ENCODE measurements at places on chromosomes 1 and 21.

GRCh38 chr1:64292399-64292798 is 89.0 kb downstream of the UBE2U start:
- DNase-seq = no peak

GRCh38 chr1:228304225-228304624 is 96.4 kb downstream of the OBSCN start:
- DNase-seq = no peak

GRCh38 chr1:1183833-1184775 is 10.4 kb downstream of the TTLL10 start:
- no peak for DNase-seq

GRCh38 chr1:62753031-62753965 is 30.6 kb upstream of the ATG4C start:
- no peak for DNase-seq

DNA sequence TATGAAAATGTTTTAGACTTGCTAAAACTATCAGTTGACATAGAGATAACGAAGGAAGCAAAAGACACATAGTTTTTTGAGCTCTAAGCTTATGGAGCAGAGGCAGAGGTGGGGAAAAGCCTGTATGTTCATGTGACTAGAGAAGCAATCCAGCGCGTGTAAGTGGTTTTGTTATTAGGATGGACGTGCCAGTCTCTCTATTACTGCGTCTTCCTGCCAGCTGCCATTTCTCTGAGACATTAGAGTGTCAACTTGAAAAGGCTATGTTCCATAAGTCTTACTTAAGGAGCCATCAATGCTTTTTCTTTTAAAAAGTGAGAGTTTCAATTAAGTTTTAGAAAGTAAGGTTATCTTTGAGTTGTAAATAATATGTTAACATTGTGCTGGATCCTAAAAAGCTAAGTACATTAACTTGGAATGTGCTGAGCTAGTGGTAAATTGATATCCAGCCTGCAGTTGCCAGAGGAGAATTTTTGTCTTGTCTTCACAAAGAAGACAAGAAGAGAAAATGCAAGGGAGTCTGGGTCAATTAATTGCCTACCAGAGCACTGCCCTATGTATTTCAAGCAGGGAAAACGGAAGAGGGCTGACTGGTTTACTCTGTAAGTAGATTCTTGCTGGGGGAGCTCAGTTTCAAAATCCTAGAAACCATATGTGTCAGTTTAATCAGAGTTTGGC is 161.8 kb upstream of the B3GALT2 start:
- no peak for DNase-seq
